GM23248 (cell line): ENCODE measurements at places on chromosomes 3 and 15. TPM values are rescaled to one million over a fixed set of nuclear protein-coding genes. Genes with fewer than 3 reads are reported as not detected.

IFT57 gene
- 64.7 and 68.5 TPM in 2 replicates for total RNA-seq

GABRR3 gene
- not detected in 2 replicates for total RNA-seq

MELTF gene
- 0.86 and 0.89 TPM in 2 replicates for total RNA-seq

HIGD2B gene
- total RNA-seq, result not detected in 2 replicates

- no peak for DNase-seq
These were observed 7.0 kb downstream of the FILIP1L start for GRCh38 chr3:100107221-100107814.

DNA sequence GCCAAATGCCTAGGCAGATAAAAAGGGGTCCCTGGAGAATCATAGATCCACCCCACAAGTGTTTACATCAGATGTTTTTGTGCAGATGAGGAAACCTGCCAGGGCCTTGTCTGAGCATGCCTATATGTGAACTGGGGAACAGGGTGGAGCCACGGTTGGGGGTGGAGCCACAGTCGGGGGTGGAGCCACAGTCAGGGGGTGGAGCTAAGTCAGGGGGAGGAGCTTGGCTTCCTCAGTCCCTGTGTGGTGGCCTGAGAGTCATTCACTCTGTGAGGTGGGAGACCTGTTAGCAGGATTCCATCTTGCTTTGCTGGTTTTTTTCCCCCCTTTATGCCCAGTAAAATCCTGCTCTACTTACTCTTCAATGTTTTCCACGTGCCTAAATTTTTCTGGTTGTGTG, 57.8 kb upstream of the TGFBR2 start:
- peak; percentile 21 for DNase-seq

- DNase-seq, result no peak
These were observed 124.9 kb downstream of the LPP start for GRCh38 chr3:188278717-188279324.

- no peak for DNase-seq
These were observed 35.9 kb upstream of the DNAJC13 start for GRCh38 chr3:132381348-132381944.

DNA sequence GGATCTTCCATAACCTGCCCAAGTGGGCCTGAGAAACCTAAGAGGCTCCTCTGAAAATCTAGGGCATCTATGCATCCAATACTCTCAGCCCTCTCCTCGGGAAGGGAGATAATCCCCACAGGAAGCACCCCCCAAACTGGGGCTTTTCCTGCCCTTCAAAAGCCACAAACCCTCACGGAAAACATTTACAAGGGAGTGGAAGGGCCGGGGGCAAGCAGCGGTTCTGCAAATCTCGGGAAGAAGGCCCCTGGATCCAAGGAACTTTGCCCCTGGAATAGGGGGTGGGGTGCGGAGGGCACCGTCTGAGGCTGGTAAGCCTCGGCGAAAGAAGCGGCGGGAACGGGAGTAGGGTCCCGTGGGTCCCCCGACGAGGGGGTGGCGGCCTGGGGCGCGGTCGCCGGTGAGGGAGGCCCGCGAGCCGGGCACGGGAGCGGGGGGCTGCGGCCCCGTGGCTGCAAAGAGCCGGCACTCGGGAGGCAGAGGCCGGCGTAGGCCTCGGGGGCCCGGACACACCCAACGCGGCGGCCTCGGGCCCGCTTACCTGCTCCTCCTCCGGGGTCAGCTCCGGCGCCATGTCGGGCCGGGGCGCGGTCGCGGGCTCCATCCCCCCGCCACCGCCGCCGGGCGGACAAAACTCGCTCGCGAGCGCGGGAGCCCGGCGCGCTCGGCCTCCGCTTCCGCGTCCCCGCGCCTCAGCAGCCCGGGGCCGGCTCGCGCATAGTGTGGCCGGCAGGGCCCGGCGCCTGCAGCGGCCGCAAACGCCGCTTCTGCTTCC, 755 bp downstream of the PTPN9 start:
- DNase-seq, result peak; percentile 68

- peak; percentile 56 for DNase-seq
These were observed 311.4 kb downstream of the TBC1D5 start for GRCh38 chr3:17431004-17431403.

- DNase-seq, result peak; percentile 59
These were observed 15.6 kb downstream of the TEX264 start for GRCh38 chr3:51686512-51687215.
